ENCODE measurements at places on chromosomes 2 and 18.

DNA sequence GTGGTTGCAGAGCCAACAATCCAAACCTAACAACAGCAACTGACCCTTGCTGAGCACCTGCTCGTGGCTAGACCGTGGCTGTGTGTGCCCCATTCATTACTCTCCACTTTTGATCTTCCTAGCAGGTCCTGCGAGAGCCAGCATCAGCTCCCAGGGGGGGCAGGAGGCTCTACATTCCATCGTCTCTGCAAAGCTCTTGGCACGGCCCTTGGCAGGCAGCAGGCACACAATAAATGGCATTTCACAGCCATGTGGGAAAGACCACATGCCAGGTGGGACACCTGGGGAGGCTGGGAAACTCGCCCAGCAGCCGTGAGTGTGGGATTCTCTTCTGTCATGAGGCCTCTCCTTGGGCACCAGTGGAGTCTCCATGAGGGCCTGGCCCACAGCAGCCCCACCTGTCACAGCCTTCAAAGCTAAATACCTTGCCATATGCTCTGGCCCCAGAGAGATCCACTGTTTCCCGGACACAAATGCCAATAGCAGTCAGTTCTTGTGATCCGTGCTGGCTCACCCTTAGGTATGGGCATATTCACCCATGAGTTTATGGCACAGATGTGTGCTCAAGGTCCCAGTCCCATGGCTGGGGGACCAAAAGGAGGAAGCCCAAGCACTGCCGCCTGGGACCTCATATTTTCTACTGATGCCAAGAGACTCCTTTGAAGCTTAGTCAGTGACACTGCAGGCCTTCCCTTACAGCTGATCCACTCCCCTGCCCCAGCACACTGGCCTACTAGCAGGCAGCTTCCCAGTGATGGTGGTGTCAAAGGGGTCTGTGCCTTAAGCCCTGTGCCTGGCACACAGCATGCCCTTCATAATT lies 6.8 kb upstream of the TEX51 start:
- DNase-seq: no peak

- DNase-seq: no peak
These were observed 99.5 kb downstream of the MEIS1 start for GRCh38 chr2:66534461-66534860.

GRCh38 chr2:101026923-101027469 lies 24.9 kb downstream of the RPL31 start:
- no peak for DNase-seq

- DNase-seq: peak; percentile 41
These were observed 198.5 kb downstream of the UBE2E3 start for GRCh38 chr2:181178823-181179412.

GRCh38 chr2:134234535-134234934 lies 19.3 kb upstream of the MGAT5 start:
- DNase-seq: no peak

DNA sequence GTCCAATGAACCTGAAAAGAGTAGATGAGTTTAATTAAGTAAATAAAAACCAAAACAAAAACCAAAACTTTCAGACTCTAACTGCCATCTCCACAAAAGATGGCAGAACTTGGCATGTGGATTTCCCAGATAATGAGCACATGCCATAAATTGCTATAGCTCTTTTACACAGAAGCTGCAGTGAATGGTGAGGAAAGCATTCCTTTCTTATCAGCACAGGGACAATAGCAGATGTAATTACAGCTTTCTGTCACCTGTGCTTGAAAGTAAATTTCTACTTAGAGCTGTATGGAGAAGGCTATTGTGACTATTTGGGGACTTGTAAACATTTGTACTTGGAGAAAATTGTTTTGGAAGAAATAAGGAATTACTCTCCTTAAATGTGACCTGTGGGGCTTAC lies 378.4 kb downstream of the RPRM start:
- peak; percentile 67 for DNase-seq

DNA sequence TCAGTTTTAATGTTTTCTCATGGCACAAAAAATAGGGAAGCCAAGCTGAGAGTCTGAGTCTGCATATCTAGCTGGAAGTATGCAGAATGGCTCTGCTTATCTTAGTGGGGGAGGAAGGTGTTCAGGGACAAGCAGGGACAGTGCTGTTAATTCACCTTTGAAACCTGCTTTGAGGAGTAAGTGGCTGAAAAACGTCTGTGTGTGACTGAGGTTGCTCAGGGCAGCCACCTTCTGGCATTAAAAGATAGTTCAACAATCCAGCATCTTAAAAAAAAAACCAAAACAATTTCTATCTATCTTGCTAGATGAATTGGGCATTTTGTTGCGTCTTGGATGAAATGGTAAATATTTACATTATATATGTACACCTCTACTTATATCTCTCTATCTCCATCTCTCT lies 2.0 kb upstream of the TRPM8 start:
- DNase-seq: peak; percentile 15

DNA sequence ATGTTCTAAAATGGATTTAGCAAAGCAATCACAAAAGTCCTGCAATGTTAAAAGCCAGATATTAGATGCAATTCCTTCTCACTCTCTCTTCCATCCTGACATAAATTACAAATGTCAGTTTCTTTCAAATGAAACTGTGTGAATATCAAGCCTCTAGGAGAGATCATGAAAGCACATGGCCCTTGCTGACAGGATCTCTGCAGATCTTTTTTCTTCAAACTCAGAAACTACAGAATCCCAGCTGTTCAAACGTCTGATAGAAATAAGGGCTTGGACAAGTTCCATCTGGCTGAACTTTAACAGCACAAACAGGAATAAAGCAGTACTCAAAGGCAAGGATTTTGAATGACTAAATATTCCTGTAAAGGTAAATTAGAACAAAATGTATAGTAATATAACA lies 47.6 kb downstream of the PDE1A start:
- no peak for DNase-seq

Data from OCI-M1 (cell line).